ENCODE measurements at places on chromosomes 12 and 14. TPM values are rescaled to one million over a fixed set of nuclear protein-coding genes. Genes with fewer than 3 reads are reported as not detected.
A peak's percentile ranks its signal among the peaks of the same experiment; 100 is the strongest.

TMEM132C gene
- total RNA-seq = not detected

PKP2 gene
- 13.4 TPM for total RNA-seq

PTCSC3 gene
- total RNA-seq = not detected

LTB4R gene
- total RNA-seq = 4.0 TPM

FSCB gene
- not detected for total RNA-seq

- peak; percentile 98 for DNase-seq
Observed at GRCh38 chr12:27549801-27550652, 26.0 kb downstream of the PPFIBP1 start.

- no peak for DNase-seq
Observed at GRCh38 chr14:38207736-38208617, at the start of gene SSTR1. TSS of gene SSTR1 (plus strand) at chr14:38207904. CDS start at chr14:38209390, 1,486 bp downstream.

- no peak for DNase-seq
Observed at GRCh38 chr14:68140806-68141205, 321.2 kb downstream of the RAD51B start.

GRCh38 chr12:45587012-45587411 lies 142.5 kb upstream of the ARID2 start:
- no peak for DNase-seq

- no peak for DNase-seq
Observed at GRCh38 chr14:75335571-75335970, 56.9 kb downstream of the FOS start.

DNA sequence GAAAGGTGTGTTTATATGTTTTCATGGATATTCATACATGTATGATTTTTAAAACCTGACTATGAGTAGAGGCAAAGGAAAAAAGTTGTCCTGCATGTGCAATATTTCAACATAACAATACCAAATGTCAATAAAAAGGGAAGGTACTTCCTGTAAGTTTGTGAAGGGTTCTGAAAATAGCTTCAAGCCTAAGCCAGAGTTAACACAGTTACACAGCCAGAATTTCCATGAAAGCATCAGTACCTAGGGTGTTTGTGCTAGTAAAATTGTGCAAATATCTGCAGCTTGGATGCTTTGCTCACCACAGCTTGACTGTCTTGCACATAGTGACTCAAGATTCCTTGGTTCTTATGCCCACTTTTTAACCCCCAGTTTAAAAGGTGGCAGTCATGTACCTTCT lies 193.1 kb upstream of the FAR2 start:
- DNase-seq = no peak

GRCh38 chr12:129844662-129845220 lies 59.1 kb downstream of the TMEM132D start:
- peak; percentile 2 for DNase-seq

- DNase-seq = no peak
Observed at GRCh38 chr12:104708891-104709290, 249.2 kb downstream of the SLC41A2 start.

DNA sequence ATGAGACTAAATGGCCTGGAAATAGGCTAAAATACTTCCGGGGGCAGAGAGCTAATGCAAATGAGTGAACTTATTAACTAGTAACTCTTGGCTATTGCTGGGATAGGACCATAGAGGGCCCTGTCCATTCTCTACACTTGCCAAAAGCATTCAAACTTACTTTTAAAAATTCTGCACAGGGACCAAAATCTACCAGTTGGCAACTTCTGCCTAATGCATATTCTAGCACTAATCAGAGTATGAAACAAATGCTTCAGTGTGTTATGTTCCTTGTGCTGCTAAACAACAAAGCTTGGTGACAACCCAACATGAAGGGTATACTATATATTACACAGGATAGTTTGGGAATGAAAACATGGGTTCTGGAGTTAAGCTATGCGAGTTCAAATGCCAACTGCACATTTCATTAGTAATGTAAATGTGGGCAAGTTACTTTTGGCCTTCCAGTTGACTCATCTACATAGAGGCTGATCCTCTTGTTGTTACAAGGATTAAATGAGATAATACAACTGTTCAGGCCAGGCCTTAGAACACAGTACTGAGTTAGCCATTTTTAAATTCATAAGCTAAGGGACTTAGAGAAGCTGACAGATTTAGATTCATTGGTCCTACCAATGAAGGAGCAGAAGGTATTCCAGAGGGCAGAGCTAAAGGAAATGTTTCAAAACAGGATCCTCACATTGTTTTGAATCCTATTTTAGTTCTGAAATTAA lies 32.4 kb downstream of the HIGD1C start:
- DNase-seq = no peak

All from epithelial cell of proximal tubule (primary cell).